Hematopoietic multipotent progenitor cell (in vitro differentiated cells): ENCODE measurements at places on chromosomes 5 and 9.
A peak's percentile ranks its signal among the peaks of the same experiment; 100 is the strongest.

GRCh38 chr5:72093824-72094223 is 13.5 kb upstream of the MAP1B start:
- no peak for DNase-seq

GRCh38 chr5:174572591-174572990 is 151.8 kb upstream of the MSX2 start:
- DNase-seq, result no peak

DNA sequence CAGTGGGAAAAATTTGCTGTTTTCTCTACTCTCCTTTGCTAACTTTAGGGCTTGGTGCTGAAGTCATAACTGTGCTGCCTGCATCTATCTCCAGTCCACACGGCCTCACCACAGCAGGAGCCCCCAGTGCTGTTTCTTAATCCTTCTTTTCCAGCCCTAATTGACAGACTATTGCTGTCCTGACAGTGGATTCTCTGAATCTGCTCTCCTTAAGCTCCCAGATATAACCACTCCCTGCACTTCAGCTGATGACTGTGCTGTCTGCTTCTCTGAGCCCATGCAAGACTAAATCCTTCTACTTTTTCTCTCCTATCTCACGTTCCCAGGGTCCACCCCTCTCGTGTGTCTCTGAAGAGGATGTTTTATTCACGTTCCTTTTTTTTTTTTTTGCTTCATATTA is 19.7 kb upstream of the GRIA1 start:
- no peak for DNase-seq

DNA sequence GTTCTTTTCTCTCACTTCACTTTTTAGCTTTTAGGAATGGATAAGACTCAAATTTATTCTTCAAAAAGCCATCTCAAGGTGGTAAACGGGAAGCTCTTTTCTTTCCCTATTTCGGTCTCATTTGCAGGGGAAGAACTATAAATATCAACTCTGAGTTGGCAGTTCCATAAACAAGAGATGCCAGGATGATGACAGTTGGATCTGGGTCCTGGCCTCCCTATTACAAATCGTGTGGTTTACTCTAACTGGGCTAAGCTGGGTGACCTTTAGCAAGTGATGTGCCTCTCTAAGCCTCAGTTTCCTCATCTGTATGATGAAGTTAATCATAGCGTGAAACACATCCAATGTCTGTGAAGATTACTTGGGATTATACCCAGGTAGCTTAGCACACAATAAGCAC is 44.2 kb downstream of the TLE4 start:
- no peak for DNase-seq

DNA sequence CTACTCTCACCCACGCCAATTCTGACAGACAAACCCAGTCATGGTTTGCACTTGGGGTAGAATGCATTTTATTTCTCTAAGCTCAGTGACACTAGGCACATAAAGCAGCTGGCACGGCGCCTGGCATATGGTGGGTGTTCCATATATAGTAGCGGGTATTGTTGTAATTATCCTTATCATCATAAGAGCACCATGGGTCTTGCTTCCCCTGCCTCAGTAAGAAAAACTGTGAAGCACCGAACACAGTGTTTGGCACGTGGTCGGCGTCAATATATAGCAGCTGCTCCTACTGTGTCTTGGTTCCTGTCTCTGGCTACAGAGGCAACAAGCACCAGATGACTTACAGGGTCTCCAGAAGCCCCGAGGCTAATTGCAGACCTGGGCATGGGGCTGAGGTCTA is 194.1 kb upstream of the PANK3 start:
- no peak for DNase-seq

DNA sequence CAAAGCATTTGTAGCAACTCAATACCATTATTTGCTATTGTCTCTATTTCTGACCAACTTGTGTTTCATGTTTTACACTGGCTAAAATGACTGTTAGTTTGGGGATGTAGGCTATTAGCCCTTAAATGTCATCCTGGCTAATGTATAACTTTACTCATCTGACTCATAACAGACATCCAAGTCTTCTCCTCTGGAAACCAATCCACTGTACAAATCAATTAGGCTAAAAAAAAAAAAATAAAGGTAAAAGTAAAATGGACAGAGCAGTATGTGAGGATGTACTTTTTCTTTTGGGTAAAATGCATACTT is 20.6 kb downstream of the MEGF9 start:
- no peak for DNase-seq

DNA sequence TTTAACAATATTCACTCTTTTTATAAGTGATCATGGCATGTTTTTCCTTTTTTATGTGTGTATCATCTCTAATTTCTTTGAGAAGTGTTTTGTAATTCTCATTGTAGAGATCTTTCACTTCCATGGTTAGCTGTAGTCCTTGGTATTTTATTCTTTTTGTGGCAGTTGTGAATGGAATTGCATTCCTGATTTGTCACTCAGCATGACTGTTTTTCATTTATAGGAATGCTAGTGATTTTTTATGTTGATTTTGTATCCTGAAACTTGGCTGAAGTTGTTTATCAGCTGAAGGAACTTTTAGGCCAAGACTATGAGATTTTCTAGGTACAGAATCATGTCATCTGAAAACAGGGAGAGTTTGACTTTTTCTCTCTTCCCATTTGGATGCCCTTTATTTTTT is 13.1 kb upstream of the SPINK13 start:
- no peak for DNase-seq

GRCh38 chr5:180059326-180059725 is 12.2 kb downstream of the RNF130 start:
- DNase-seq, result no peak

- no peak for DNase-seq
Observed at GRCh38 chr5:135543001-135543484, 7.3 kb upstream of the NEUROG1 start.

DNA sequence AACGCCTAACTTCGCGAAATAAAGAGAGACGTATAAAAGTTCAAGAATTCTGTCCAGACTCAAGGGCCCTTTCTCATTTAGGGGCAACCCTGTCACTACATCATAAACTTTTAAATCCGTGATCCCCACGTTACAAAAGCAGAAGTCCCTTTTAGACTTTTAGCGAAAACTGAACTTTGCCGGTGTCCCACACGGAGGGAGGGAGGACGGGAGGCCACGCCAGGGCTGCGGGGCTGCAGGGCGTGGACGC is 515 bp upstream of the F2R start:
- no peak for DNase-seq

DNA sequence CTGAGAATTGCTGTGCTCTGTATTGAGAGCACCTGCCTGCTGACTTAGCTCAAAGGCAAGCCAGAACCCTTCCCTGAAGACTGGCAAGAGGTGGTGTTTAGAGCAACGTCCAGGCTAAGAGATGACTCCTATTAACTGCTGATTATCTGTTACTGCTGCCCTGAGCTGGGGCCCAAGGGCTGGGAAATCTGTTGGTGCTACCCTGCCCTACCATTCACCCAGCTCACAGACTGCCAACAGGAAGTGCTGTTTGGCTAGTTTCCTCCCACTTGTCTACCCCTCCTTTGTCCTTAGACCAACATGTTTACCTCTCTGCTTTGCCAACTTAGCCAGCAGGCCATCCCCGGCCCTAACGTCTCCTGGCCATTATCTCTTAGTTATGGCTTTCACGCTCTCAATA is 6.9 kb downstream of the RAB24 start:
- DNase-seq, result no peak

DNA sequence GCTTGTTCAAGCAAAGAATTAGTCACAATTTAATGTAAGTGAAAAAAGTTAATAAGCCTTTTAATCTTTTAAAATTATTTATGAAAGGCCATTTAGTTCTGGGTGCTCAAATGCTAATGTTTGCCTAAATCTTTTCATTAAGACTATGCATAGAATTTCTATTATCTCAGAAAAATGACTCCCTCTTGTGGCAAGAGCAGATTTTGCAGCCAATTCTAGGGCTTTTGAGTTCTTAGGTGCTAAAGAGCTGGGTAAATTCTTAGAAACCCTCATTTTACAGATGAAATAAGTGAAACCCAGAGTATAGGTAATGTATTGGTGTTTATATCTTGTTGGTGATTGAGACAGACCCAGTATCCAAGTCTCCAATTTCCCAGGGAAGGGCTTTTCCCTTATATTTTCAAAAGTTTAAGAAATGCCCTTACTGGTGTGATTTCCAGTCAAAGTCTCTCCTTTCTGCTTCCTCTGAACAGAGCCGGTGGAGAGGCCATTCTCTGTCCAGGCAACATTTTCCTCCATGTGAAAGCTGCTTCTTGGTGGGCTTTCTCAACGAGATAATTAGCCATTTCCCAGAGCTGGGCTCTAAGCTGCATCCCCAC is 24.1 kb upstream of the PCSK5 start:
- peak; percentile 32 for DNase-seq

DNA sequence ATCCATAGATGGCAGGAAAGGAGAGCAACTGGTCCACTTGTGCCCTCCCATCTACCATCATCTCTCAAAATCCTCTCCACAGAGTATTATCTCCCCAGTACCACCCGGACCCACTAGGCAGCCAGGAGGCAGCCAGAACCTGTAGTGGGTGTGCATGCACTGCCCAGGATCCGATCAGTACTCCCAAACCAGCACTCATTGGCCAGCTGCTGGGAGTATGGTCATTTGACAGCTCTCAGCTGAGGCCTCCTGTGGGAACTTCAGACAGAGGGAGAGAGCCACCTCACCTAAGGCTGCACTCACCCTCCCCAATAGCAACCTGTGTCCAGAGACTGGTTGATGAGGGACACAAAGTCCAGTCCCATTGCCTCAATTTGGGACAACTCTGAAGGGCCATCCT is 286.0 kb downstream of the TRIM36 start:
- DNase-seq, result no peak

DNA sequence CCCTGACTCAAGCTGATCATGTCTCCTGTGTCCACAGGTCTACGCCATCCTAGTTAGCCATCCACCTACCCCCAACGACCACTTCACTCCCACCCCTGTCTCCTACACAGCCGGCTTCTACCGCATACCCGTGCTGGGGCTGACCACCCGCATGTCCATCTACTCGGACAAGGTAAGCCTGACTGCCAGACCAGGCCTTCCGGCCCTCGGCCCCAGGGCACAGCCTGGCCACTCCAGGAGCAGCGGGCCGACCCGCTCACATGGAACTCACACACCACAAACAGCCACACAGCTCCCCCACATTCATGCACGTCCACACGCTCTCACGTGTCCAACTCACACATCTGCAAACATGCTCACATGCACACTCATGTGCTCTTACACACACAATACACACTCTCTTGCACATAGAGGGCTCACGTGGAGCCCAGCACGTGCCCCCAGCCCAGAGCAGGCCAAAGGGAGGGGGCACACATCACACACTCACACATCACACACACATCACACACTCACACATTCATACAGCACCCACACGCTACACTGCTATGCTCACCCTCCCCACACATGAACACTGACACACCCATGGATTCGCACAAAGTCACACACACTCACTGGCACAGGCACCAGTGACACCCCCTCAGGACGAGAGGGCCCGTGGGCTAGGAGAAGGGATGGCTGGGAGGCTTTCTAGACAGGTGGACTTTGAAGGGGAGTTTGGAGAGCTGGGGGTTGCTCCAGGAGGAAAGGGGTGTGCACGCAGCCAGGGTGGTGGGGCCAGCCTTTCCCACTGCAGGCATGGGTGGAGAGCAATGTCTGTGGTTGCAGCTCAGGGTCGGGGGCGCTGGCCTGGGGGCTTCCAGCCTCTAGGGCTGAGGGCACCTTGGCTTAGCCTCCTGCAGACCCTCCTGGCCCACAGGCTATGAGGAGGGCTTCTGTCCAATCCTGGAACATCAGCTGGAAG is 3.3 kb downstream of the GRIN1 start:
- no peak for DNase-seq

- DNase-seq, result no peak
Observed at GRCh38 chr9:72844440-72844768, 108.4 kb downstream of the ALDH1A1 start.

GRCh38 chr5:68431601-68432337 is 216.2 kb downstream of the PIK3R1 start:
- no peak for DNase-seq

GRCh38 chr9:121261107-121261460 is 6.9 kb upstream of the GSN start:
- no peak for DNase-seq

GRCh38 chr9:122020398-122020797 is 72.7 kb downstream of the TTLL11 start:
- DNase-seq, result no peak

- DNase-seq, result peak; percentile 24
Observed at GRCh38 chr5:138725153-138725817, 27.9 kb upstream of the CTNNA1 start.

DNA sequence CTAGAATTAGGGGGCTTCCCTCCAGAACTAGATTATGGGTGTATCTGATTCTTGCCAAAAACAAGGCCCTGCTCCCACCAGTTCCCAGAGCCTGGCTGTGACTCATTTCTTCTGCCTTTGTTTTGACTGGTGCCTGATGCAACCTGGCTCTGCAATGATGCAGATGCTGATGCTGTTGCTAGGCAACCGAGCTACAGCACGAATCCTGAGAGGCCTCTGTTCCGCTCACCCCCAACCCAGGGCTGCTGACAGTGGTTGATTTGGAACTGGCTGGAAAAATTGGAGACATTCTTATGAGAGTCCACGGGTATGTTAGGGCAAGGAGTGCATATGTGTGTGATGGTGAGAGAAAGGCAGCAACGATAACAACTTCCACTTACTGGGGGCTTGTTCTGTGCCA is 100.3 kb downstream of the NSG2 start:
- DNase-seq, result no peak

DNA sequence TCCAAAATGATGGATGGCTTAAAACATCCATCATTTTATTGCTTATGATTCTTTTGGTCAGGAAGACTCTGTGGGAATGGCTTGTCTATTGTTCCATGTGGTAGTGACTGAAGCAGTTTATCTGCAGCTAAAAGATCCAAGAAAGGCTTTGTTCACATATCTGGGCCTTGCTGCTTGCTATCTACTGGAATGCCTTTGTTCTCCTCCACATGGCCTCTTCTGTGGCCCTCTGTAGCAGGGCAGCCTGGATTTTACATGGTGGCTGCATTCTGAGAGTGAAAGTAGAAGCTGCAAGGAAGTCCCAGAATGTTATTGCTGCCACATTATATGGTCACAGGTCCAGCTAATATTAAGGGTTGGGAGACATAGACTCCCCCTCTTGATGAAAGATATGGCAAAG is 35.1 kb downstream of the DMXL1 start:
- no peak for DNase-seq

DNA sequence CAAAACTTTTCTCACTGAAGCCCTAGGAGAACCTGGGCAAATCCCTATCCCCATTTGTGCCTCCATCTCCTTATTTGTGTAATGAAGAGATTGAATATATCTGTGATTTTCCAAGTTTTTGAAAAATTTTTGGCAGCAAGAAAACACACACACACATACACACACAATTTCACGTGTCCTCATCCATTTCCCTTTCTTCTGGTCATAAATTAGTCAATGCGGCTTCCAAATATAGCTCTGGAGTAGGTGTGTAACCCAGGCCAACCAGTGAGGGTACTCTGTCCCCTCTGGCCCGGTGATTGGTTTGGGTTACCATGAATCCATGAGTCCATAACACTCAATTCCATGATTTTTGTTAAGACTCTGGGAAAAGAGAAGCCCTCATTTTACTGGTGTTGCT is 12.7 kb downstream of the CSF1R start:
- no peak for DNase-seq
